Activated CD4-positive, alpha-beta T cell treated with anti-CD3 and anti-CD28 coated beads, Interleukin-2, Interleukin-6, amounts not matched to agents 100 ng/mL and 50 ng/mL, durations not matched to agents 16 hours and 8 hours (primary cell): ENCODE measurements at places on chromosomes 16 and 17.

- no peak for DNase-seq
Measured at GRCh38 chr16:82584553-82585152, 42.1 kb upstream of the CDH13 start.

DNA sequence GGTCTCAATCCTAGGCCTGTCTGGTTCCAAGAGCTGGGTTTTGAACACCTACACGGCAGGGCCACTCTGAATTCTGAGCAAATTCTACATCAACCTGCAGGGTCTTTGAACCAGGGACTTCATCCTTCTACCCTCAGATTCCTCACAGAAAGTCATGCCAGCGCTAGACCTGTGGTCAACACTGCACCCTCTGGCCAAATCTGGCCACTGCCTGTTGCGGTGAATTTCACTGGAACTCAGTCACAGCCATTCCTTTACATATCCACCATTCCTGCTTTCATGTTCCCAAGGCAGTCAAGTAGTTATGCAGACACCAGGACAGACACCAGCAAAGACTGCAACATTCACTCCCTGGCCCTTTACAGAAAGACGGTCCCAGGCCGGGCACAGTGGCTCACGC is 144.6 kb downstream of the C16orf95 start:
- no peak for DNase-seq

GRCh38 chr17:13583996-13584700 is 17.6 kb downstream of the HS3ST3A1 start:
- no peak for DNase-seq

DNA sequence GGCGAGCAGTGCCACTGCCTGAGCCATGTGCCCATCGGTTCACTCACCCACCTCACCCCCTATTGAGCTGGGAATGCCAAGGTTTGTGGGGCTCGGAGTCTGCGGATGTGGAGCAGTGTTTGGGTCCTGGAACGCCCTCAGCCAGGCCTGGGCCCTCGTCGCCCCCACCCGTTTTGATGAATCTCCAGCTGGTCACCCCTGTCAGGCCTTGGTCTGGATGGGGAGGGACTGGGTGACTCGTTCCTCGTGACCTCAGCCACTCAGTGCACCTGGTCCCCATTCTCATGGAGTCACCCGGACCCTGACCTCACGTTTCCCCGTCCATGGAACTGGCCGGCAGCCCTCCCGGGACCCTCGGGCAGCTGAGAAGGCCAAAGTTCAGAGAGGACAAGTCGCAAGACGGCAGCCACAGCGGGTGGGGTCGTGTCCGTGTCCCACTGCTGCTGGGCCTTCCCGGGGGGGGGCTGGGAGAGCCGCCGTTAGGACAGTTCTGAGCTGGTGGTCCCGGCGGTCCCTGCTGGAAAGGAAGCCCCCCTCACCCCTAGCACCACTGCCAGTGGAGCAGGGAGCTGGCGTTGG is 23.2 kb downstream of the GSE1 start:
- no peak for DNase-seq
